ENCODE measurements at places on chromosomes 4 and X.

- DNase-seq = no peak
Observed at GRCh38 chr4:79682801-79683530, 274.9 kb upstream of the GK2 start.

- DNase-seq = peak; percentile 45
Observed at GRCh38 chr4:80732010-80732409, 298.5 kb upstream of the BMP3 start.

GRCh38 chr4:179447308-179447707 lies 2005.1 kb upstream of the AGA start:
- DNase-seq = no peak

DNA sequence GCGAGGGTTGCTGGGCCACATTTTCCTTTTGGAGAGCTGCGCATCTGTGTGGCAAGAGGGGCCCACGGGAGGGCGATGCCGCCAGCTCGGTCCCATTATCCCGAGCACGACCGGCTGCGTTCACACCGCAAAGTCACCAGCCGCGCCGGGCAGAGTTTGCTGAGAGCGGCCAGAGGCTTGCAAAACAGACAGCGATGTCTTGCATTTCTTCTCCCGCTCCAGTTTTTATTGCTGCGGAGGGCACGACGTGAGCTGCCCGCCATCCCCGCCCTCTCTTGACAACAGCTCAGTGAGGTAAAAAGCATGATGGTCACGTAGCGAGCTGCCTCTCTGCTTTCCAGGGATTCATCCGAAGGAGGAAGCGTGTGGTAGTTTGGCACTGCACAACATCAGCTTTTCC lies 102.1 kb upstream of the TENM3 start:
- DNase-seq = no peak

DNA sequence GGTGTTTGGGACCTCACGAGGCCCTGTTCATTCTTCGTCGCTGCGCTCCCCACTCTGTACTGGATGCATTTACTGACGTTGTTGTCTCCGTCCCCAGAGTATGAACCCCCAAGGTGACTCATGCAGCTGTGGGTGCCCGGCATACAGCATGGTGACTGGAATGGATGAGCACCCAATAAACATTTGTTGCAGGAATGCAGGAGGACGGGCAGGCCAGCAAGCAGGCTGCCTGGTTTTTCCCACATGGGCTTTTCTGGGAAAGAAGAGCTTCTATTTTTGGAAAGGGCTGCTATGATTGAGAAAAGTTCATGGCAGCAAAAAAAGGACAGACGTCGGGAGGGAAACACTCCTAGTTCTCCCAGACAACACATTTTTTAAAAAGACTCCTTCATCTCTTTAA lies 893 bp upstream of the SOD3 start:
- DNase-seq = no peak

DNA sequence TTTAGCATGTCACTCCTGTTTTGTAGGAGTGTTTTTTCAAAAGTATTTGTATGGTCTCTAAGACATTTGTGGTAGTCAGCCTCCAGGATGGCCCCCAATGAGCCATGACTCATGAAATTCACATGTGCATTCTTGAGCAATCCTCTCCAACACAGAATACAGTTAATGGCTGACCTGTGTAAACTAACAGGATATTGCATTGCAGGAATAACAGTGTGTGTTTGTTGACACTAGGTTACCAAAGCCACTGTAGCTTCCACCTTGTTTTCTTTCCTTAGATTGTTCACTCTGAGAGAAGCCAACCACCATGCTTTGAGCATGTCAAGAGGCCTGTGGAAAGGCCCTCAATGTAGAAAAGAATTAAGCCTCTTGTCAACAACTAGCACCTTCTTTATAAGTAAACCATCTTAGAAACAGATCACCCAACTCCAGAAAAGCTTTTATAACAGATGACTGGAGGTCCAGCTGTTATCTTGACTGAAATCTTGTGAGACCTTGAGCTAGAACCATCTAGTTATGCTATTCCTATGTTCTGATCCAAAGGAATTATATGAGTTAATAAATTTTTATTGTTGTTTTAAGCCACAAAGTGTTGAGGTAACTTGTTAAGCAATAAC lies 28.5 kb downstream of the TBCK start:
- DNase-seq = peak; percentile 73

- no peak for DNase-seq
Observed at GRCh38 chrX:30748342-30748960, 95.2 kb downstream of the GK start.

GRCh38 chrX:46739736-46740135 lies 19.2 kb downstream of the SLC9A7 start:
- no peak for DNase-seq

DNA sequence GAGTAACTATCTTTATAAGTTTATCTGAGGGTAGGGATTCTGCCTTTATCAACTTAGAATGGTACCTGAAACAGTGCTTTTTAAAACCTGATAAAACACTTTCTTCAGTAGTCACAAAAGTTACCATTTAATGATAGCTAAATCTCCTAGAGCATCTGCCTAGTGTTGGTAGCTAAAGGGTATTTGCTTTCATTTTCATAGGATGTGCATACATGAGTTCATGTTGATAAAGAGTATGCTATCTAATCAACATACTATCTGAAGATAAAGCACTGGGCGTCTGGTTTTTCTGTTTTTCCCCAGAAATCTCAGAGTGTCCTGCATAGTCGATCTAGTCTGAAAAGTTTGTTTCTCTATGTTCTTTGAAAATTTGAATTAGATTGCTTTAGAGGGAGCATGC lies 75.1 kb downstream of the ADGRL3 start:
- no peak for DNase-seq

GRCh38 chrX:54825716-54826438 lies 18.3 kb downstream of the MAGED2 start:
- DNase-seq = no peak

GRCh38 chr4:20592663-20593062 lies 107.6 kb upstream of the PACRGL start:
- no peak for DNase-seq

DNA sequence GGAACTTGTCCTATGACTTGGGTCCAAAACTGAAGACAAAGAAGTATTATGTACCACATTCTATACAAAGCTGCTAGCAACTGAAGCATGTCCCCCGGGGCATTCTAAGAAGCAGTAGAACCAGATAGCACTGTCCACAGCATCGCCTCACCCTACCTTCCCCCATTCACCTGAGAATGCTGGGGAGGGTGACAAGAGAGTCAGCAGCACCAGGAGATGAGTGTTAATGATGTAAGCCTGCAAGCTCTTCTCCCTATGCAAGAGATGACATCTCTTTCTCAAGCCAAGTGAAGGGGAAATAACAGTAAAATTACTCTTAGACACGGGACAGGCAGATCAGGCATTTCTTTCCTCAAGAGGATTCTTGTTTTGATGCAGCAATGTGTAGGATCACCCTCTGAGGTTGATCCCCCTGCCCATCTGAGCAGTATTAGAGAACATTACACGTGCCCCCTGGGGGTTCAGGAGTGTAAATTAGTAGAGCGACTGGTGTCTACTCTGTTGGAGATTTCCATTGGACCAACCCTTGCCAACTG lies 13.9 kb upstream of the TLR1 start:
- no peak for DNase-seq

DNA sequence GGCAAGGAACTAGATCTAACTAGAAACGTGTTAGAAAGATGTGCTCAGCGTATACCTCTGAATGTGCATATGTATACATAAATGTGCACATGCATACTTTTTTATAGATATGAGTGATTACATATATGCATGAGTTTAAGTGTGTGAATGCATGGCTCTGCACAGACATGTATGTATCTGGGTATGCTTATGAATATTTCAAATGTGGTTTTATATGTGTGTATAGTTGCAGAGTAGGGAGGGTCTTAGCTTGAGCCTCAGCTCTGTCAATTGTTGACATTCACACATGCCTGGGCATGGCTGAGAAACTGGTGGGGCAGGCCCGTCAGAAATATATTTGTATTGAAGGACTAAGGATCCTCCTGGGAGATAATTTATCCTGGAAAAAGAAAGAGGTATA lies 31.1 kb downstream of the RAP2C start:
- no peak for DNase-seq

DNA sequence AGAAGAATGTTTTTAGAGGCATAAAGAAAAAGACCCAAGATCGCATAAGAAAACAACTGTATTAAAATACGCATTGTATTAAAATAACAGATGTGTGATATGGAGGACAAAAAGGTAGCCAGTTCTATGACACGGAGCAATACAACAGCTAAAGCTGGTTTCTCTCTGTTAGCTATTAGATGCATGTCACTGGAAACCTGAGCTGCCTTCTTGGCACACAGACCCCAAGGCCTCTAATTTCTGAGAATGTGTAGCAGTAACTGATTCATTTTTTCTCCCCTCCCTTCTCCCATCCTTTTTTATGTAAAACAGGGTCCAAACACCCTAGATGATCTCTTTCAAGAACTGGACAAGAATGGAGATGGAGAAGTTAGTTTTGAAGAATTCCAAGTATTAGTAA lies 4.1 kb downstream of the S100G start:
- no peak for DNase-seq

- no peak for DNase-seq
Observed at GRCh38 chr4:163612762-163613161, 118.3 kb downstream of the TMA16 start.

DNA sequence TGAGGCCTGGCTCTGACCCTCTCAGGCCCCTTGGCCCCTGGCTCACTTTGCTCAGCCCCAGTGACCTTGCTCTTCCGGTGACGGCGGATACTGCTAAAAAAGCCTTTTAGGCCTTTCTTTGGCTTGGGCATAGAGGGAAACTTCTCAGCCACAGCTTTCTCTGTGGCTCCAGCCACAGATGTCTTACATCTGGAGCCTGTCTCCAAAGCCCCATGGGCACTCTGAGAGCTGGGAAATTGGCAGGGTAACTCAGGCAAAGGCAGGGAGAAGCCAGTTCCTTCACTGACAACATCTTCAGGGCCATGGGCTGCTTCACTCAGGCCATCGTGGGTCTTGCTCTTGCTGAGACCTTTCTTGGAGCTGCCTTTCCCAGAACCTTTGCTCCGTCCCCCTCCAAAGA lies 12.8 kb downstream of the AMER1 start:
- DNase-seq = no peak
